ENCODE measurements at places on chromosomes 13 and 19.

GRCh38 chr13:98892821-98893220, 85.0 kb downstream of the DOCK9 start:
- no peak for DNase-seq

DNA sequence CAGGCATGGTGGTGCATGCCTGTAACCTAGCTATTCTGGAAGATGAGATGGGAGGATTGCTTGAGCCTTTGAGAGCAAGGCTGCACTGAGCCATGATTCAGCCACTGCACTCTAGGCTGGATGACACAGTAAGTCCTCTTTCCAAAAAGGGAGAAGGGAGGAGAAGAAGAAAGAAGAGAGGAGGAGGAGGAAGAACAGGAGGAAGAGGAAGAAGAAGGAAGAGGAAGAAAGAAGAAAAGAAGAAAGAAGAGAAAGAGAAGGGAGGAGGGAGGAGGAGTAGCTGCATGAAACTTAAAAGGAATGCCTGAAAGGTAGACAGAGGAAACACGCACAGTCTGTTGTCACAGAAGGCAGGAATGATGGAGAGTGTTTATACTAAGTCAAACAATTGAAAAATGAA, 3.6 kb upstream of the DPY19L3 start:
- no peak for DNase-seq

DNA sequence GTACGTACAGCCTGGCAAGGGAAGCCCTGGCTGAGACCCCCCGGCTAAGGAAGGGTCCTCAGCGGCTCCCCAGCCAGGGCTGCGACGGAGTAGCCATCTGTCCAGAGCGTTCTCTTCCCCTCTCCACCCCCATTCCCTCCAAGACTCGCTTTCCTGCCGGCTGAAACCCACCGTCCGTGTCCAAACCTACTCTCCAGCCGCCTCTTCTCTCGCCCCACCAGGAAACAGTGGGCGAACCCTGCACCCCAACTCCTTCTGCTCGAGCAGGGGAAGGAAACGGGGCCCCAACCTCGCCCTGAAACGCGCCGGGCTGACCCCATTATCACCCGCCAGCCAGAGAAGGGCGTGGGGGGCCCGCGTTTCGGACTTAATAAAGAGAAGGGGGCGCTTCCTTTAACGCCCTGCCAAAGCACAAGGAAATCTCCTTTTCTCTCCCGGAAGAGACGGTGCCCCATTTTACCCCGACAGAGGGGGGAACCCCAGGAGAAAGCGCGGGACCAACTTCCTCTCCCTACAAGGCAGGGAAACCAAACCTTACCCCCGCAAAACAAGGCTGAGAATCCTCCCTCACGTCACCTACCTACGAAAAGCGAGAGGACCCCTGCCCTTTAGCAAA, 2.5 kb downstream of the ZC3H4 start:
- DNase-seq, result no peak

- DNase-seq, result no peak
These were observed 829 bp downstream of the KCNC3 start for GRCh38 chr19:50328224-50328872.

- no peak for DNase-seq
These were observed 9.0 kb upstream of the HSH2D start for GRCh38 chr19:16134510-16134909.

- DNase-seq, result no peak
These were observed 6.9 kb downstream of the PIBF1 start for GRCh38 chr13:72788831-72789230.

DNA sequence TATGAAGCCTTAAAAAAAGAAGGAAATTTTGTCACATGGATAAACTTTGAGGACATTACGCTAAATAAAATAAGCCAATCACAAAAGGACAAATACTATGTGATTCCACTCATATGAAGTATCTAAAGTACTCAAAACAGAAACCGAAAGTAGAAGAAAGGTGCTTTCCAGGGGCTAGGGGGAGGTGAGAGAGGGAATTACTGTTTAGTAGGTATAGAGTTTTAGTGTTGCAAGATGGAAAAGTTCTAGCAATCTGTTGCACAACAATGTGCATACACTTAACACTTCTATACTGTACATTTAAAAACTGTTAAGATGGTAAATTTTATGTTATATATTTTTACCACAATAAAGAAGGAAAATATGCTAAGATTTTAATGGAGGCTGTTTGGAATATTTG, 83.0 kb downstream of the POLR1D start:
- DNase-seq, result no peak

DNA sequence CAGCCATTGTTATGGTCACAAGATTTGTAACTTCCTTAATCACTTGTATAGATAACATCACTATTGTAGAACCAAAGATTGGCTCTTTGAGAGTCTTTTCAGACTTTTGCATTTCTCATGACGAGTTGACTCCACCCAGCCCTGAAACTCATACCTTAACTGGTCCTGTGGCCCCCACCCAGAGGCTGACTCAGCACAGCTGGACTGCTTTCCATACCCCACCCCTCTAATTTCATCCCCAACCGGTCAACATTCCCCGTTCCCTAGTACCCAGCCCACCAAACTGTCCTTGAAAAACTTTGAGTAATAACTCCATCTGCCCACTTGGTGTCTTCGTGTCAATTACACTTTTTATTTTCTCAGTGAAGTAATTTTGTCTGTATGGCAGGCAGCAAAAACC, 32.1 kb upstream of the SLITRK1 start:
- DNase-seq, result no peak

- no peak for DNase-seq
These were observed 35.3 kb downstream of the CEBPA start for GRCh38 chr19:33266974-33267484.

DNA sequence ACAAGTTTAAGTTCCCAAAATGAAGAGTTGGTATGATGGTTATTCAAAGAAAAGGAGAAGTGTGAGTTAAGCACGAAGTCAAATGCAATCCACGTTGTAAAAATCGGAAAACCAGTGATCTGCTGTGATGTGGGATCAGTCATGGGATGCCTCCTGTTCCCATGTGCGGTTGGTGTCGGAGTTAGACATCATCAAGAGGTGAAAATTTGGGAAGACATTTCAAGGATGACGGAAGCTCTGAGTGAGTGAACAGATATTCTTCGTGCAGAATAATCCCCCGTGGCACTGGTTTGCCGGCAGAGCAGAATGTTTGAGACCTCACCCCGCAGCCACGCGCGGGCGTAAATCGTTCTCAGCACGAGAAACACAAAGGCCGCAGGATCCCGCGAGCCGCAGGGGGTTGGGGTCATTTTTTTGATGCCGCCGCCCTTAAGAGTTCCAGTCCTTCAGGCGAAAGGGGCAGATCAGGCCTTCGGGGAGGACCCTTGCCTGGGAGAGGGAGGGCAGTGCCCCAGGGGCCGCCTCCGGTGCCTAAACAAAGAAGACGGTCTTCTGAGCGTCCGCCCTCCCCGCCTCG, 13.7 kb upstream of the SOX1 start:
- no peak for DNase-seq

GRCh38 chr13:86355301-86355700, 556.1 kb upstream of the SLITRK6 start:
- DNase-seq, result no peak

- peak; percentile 36 for DNase-seq
These were observed 536 bp upstream of the AKAP8 start for GRCh38 chr19:15379999-15380647.

DNA sequence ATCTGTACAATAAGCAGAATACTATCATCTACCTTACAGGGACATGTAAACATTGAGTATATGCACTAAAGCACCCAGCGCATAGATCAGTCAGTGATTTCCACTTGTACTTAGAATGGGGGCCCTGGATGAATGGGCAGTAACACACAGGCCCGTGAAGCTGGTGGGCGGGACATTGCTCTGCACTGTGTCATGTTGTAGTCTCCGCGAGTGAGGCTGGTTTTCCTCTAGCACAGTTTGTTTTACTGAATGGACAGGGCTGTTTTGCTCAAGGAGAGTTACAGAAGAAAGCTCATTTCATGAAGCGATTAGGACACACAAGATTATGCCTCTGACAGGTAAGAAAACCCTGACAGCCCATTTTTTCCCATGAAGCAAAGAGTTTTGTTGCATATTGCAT, 86.4 kb upstream of the SOX21 start:
- DNase-seq, result no peak

DNA sequence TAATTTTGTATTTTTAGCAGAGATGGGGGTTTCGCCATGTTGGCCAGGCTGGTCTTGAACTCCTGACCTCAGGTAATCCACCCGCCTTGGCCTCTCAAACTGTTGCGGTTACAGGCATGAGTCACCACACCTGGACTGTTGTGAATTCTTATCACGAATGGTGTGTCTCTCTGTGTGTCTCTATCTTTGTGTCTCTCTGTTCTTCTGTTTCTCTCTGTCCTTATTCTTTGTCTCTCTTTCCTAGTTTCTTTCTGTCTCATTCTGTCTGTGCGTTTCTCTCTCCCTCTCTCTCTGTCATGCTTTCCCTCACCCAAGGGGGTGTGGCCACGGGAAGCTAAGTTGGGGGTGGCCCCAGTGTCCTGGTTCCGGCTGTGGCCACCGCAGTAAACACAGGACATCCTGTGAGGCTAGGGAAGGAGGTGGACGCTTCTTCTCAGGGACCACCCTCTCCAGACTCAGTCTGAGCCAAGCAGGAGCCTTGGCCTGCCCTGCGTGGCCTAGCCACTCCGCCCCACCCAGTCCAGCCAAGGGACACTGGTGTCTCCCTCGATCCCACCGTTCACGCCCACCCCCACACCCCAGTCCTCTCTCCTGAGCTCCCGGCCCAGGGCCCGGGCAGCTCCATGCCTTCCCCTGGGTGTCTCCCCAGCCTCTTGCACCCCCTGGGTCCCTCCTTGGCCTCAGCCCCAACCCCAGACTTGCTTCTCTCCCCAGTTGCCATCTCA, 3.9 kb upstream of the PRX start:
- no peak for DNase-seq

DNA sequence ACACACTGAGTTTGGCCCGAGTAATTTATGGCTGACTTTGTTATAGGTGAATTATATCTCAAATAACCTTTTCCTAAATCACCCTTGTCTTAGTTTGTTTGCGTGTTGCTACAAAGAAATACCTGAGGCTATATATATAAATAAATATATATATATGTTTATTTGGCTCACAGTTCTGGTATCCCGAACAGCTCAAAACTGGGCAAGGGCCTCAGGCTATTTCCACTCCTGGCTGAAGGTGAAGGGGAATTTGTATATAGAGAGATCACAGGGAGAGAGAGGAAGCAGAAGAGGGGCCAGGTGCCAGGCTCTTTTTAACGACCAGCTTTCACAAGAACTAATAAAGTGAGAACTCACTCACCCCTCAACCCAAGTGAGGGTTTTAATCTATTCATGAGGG, 159.9 kb upstream of the STARD13 start:
- DNase-seq, result no peak

DNA sequence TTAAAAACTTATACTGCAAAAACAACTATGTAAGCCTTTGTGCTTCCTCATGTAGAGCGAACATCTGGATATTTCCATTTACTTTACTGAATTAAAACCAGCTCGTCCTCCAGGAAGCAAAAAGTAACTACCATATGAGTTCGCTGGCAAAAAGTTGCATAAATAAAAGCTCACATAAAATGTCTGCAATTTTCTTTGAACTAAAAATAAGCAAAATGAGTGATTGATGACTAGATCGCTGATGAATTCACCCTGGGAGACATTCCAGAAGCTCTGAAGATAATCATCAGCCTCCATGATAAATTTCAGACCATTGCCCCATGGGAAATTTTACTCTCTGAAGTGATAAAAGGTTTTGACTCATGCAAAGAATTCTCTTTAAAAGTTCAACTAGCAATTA, 67.3 kb upstream of the SACS start:
- DNase-seq, result no peak

GRCh38 chr19:51754770-51755169, 3.1 kb upstream of the FPR1 start:
- DNase-seq, result no peak

DNA sequence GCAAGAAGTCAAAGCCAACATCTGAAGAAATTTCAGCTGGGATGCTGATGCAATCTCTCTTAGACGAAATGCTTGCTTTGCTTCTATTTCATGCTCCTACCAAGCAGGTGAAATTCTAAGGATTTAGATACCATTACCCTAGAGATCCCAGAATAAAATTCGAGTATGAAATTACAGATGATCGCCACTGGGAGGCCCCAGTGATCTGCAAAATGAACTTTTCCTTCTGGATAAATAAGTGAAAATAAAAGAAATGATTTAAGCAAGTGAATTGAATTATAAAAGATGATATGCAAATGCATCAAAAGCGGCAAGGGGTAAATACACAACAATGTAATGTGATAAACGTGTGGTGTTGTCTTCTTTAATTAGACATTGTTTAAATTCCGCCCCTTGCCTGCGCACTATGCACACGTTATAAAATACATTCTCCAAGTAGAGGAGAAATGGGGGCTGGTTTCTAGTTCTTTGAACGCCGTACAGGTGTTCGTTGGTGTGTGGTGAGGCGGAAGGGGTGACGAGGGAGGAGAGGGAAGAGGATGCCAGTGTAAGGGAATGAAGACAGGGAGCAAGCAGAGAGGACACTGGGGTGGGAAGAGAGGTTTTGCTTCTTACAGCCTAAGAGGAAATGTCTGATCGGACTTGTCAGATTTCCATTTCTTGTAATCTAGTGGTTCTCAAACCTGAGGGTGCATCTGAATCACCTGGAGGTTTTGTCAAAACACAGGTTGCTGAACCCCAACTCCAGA, 58.0 kb downstream of the ERCC5 start:
- DNase-seq, result no peak

GRCh38 chr19:42201489-42202289, 15.8 kb downstream of the DEDD2 start:
- DNase-seq, result no peak

DNA sequence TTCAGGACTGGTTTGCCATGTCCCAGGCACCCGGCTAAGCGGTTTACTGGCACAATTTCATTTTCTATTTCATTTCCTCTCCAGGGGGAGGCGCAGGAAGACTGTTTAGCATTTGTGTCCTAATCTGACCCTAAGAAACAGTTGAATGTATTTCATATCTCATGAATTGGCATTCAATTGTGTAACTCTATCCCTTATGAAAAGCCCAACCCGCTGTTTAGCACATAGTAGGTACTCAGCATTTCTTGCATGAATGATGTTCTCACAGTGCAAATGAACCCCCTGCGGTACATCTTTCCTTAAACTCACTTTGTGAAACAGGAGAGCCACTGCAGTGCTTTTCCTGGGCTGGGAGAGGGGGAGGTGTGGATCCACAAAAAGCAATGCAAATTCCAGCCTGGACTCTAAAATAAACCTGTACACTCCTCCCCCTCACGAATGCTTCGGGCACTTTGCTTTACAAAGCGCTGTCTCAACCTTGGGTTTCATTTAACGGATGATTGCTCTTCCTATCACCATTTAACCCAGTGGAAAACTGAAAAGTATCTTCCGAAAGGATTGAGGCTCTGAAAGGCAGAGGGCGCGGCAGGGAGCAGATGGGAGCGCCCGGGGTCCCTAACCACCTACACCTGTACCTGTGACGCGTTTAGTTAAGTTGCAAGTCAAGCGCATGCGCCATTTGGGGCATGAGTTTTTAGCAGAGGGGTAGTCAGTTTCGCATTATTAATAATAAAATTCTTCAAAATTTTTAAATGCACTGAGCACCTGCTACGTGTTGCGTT, 1.2 kb upstream of the EEF2 start:
- no peak for DNase-seq

- DNase-seq, result no peak
These were observed 600 bp downstream of the UBE2S start for GRCh38 chr19:55406826-55407549.

- DNase-seq, result peak; percentile 45
These were observed 10.0 kb downstream of the COL5A3 start for GRCh38 chr19:10000171-10000826.

All from stimulated activated CD4-positive, alpha-beta T cell treated with anti-CD3 and anti-CD28 coated beads, TNF-alpha, amount 100 ng/mL, for 48 hours (primary cell).